ENCODE measurements at places on chromosomes 7 and 10.

- no peak for DNase-seq
Observed at GRCh38 chr7:26334166-26334859, 42.7 kb downstream of the SNX10 start.

DNA sequence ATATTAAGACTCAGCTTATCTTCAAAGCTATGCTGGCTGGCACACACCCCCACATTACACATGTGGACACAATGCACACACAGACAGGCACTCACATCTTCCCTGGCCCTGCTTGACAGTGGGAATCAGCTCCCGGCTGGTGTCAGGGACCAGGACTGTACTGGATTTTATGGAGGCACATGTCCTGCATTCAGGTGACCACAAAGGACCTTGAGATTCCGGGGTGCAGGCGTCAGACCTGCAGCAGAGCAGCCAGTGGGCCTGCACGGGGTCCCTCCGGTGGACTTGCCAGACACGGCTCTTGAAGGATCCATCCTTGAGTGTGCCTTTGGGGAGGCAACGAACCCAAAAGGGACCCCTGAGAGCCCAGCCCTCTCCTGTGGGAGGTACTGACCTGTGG is 1.9 kb downstream of the CNPY1 start:
- no peak for DNase-seq

GRCh38 chr7:51290702-51291540 is 25.7 kb downstream of the COBL start:
- no peak for DNase-seq

GRCh38 chr10:121323443-121323842 is 274.8 kb downstream of the FGFR2 start:
- DNase-seq: no peak

DNA sequence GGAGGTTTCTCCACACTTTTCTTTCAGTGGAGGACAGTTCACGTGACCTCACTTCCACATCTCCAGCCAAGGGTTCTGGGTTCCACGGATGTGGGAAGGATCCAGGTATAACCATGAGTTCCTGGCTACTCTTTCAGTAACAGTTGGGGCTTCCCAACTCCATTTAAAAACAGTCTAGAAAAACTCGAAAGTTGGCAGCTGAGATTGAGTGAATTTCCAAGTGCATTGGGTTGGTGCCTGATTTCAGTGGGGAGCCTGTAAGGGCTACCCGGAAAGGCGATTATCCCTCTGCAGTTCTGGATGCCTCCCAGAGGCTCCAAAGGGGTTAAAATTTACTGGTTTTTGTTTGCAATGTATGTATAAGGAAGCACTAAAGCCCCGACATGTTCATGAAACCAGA is 24.3 kb downstream of the LHFPL3 start:
- no peak for DNase-seq

DNA sequence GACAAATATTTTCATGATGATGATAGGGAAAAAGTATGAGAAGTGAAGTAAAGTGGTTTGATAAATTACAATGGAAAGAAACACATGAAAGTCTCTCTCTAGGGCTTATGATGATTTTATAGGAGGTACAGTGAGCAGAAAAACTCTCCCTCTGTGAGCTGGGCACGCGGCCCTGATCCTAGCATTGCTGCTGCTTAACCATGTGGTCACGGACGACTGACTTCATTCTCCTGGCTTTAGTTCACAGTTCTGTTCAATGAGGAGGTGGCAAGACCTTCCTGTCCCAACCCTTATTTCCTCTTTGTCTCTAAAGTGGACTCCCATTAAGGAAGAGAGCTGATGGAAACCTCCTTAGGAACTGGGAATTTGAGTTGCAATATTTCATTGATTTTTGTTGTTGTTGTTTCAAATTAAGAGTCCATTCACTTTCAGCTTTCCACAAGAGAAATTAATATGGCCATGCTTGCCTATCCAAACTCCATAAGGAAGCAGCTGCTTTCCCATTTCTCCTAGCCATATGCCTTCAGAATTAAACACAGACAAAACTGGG is 8.2 kb upstream of the PON3 start:
- DNase-seq: no peak

GRCh38 chr7:1054438-1054837 is 10.1 kb downstream of the GPR146 start:
- peak; percentile 72 for DNase-seq

- no peak for DNase-seq
Observed at GRCh38 chr7:129774359-129774758, 162.8 kb downstream of the NRF1 start.

GRCh38 chr10:56258991-56259390 is 102.1 kb downstream of the ZWINT start:
- no peak for DNase-seq

DNA sequence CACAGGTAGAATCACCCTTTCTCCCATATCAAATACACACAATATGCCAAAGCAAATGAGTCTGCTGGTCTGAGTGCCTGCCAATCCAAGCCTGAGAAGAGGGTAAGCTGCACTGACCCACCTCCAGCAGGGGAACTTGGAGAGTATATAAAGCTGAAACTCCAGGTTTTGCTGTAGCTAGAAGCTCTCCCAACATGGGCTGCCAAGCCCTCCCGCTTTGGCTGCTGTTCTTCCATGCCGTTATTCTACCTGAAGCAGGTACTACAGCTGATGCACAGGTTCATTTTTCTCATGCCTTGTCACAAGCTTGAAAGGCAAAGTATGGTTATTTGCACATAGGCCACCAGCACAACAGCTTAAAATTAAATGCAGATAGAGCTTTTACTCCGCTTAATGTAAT is 21.5 kb upstream of the C10orf120 start:
- no peak for DNase-seq

- DNase-seq: no peak
Observed at GRCh38 chr10:98374217-98374985, 40.6 kb downstream of the PYROXD2 start.

DNA sequence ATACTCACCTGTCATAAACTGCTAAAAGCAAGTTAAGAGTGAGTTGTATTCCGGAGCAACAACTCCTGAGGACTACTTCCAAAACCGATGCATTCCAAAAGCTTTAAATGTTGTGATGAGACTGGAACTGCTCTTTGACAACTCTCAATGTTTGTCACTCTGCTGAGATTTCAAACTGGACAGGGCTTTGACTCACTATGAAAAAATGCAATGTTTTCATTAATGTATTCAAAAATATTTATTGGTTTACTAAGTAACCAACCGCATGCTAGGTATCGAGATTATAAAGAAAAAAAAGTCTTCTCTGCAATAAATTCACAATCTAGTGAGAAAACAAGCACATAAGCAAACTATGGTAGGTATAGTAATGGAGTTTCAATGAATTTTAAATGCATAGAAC is 107.9 kb upstream of the GNAI1 start:
- no peak for DNase-seq

DNA sequence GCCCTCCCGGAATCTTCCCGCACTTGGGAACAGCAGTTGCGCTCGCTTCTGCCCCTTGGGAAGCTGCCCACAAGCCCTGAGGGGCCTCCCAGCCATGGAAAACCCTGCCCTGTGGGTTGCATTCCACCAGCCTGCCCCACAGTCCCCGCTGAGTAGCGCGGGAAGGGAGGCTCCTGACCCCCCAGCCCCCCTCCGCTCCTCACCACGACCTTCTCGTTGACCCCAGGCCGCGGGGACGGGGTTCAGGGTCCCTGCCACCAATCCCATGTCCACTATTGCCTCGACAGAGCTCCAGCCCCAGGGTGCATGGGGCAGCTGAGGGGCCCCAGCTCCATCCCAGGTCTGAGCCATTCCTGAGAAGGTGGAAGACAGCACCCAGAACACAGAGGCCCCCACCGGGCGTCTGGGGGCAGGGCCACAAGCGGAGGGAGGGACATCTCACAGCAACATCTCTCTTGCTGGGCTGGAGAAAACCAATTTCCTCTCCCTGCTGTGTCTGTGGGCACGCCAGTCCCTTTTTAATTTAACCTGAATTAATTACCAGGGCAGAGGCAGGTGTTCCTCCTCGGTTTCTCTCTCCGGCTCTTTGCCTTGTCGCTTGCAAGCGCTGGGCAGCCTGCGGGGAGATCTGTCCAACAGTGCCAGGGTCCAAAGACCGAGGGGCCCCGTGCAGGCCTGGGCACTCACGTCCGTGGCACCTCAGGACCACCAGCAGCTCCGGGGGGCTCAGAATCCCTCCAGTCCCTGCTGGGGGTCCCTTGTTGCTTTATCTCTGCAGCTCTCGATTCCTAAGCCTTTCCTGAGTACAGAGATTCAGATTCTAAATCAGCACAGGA is 57.9 kb downstream of the FOXL3 start:
- DNase-seq: no peak

DNA sequence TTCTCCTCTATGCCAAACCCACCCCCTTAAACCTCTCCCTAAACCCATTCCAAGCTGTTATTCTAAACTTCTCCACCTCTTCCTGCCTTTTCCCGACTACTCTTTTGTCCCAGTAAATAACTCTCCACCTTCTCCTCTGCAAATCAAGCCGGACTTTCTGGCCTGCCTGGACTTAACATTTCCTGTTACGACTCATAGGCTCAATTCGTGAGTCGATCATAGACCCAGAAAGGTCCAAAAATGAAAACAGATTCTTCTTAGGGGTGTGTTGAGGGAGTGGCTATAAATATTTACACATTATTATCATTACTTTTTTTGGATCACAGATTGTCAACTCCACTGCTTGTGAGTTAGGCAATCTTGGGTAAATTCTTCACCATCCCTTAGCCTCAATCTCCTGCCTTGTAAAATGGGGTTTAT is 59.0 kb upstream of the HABP2 start:
- DNase-seq: no peak

DNA sequence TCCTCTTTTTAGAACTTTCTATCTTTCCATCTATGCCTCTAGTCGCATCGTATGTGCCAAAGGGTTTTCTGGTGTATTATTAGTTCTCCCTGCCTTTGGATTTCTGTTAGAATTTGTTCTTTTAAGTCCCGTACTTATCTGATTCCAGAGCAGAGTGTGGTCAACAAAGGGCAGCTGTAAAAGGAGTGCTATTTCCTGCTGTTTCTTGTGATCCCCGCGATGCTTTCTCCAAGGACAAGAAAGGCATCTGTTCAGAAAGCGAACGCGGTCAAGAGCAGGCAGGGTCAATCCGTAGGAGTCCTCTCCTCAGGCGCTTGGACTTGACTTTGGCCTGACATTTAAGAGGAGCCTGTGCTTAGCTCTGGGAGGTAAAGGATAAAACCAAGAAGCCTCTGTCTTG is 1152.1 kb upstream of the AUTS2 start:
- DNase-seq: no peak

DNA sequence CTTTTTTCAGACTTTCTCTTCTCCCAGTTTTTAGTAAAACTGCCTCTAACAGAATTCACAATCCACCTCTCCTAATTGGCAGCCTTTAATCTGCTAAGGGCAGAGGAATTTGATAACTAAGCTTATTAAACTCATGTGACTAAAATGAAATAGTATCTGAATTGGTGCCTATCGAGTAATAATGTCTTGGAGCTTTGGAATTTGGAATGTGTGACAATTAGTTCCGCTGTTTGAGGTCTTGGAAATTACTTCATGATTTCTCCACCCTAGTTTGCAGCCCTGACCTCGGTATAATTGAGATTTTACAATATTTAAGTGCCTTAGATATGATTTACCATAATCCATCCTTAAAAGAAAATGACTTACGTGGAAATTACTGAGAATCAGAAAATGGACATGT is 190.4 kb upstream of the NEBL start:
- DNase-seq: no peak

- DNase-seq: peak; percentile 21
Observed at GRCh38 chr10:75187961-75188426, 22.6 kb upstream of the VDAC2 start.

DNA sequence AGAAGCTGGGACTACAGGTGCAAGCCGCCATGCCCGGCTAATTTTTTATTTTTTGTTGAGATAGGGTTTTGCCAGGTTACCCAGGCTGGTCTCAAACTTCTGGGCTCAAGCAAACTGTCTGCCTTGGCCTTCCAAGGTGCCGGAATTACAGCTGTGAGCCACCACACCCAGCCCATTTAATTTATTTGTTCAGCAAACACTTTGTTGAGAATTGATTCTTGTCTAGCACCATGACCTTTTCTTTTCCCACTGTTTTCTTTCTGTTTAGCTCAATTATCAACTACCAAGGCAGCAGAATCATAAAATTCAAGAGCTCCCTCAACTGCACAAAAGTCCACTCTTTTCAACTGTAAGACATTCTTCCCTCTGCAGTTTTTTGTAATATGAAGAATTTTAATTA is 47.8 kb upstream of the PARD3 start:
- no peak for DNase-seq

GRCh38 chr10:22010973-22011408 is 7.5 kb upstream of the DNAJC1 start:
- no peak for DNase-seq

GRCh38 chr10:69636626-69637605 is 6.9 kb downstream of the FAM241B start:
- DNase-seq: no peak

GRCh38 chr7:47596502-47597202 is 14.7 kb upstream of the TNS3 start:
- no peak for DNase-seq

- DNase-seq: no peak
Observed at GRCh38 chr7:32539919-32540531, 44.7 kb downstream of the AVL9 start.

- DNase-seq: peak; percentile 68
Observed at GRCh38 chr10:27252267-27253000, 11.8 kb upstream of the ACBD5 start.

- no peak for DNase-seq
Observed at GRCh38 chr10:101767600-101767945, 8.3 kb downstream of the FGF8 start.

DNA sequence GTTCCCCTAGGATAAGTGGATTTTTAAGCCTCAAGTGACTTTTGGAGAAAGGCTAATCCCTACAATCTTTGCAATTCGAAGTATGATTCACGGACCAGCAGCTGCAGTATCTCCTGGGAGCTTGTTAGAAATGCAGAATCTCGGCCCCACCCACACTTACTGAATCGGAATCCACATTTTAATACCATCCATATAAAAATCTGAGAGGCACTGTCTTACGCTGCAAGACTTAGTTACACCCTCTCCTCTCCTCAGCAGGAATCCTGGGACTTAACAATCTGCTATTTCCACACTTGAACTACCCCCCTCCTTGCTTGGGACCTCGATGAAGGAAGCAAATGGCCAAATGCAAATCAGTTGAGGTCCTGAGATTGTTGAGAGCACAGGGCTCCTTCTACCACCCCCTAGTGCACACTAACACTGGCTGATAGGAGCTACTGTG is 21.0 kb downstream of the ITPRIP start:
- no peak for DNase-seq

DNA sequence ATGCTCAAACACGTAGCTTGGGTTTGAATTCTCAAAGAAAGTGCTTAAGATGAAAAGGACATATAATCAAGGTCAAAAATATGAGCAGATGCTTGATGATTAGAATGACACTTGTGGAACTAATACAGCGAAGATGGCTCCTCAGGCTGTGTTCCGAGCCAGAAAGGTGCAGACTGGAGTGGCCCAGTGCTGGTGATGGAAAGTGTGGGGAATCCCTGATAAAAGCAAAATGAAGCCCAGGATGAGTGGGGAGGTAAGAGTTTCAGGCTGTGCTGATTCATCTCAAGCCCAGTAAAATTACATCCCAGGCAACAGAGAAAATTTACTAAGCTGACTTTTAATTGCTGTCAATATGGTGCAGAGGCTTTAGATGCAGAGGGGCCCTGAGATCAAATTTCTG is 77.8 kb upstream of the IKZF1 start:
- no peak for DNase-seq
